ENCODE measurements at places on chromosomes 5 and 9.

- DNase-seq, result no peak
These were observed 154.1 kb downstream of the OSTF1 start for GRCh38 chr9:75242426-75242825.

- no peak for DNase-seq
These were observed 65.9 kb upstream of the GNAQ start for GRCh38 chr9:78097541-78097940.

GRCh38 chr5:160342413-160342941 lies 27.9 kb downstream of the C1QTNF2 start:
- no peak for DNase-seq

DNA sequence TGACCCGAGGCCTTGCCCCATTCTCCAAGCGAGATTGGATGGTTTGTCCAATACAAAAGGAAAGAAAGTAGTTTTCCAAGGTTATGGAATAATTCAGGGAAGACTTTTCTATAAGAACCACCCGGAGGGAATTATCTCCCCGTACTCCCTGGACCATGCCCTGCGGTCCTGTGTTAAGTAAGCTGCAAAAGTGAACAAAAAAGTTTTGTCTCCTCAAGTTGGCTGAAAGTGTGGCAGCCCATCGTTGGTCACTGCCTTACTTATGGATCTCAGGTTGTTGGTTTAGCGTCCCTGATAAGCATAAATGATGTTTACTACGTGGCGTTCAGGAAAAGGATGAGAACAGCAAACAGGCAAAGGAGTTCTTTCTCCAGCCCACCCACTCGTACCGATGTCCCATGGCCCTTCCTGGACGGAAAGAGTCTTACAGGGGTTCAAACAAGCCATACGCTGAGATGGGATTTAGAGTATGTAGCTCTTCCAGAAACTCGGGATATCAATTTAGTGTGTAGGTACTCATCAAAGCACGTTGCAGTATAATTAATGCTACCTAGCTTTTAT lies 413 bp upstream of the AUH start:
- no peak for DNase-seq

DNA sequence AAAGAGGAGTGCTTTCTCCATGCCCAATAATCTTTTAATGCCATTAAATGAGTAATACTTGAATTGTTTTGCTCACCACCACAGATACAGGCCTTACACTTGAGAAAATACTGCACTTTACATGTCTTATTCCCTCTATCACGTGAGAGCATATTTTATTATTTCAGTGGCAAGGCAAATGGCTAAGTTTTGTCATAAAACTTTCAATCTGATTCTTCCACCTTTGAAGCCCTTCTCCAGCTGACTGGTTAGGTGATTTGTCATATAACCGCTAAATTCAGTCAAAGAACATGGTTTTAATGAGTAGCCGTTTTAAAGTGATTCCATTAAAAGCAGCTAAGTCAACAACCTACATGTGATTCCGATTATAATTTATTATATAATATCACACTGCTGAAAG lies 43.8 kb downstream of the FAT2 start:
- no peak for DNase-seq

DNA sequence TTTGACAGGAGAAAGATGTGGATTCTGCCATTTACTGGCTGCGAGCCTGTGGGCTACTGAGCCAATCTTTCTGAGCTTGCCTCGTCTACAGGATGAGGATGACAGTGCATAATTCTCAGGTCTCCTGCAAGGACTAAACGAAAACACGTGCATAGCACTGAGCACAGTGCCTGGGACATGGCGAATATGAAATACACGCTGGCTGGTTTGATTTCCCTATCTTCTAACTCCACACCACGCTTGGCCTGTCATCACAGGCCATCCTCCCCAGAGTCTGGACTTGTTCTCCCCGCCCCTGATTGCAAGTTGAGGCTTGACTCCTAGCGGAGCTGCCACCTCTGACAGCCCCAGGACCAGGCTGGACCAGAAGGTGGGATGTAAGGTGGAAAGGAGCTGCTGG lies 37.9 kb downstream of the ARPC5L start:
- no peak for DNase-seq

GRCh38 chr5:1785984-1786383 lies 13.7 kb downstream of the MRPL36 start:
- no peak for DNase-seq

- no peak for DNase-seq
These were observed 1668.0 kb upstream of the NUDT12 start for GRCh38 chr5:105230516-105231157.

GRCh38 chr5:80713631-80714030 lies 58.8 kb upstream of the DHFR start:
- no peak for DNase-seq

GRCh38 chr5:124398460-124398859 lies 348.0 kb downstream of the ZNF608 start:
- no peak for DNase-seq

DNA sequence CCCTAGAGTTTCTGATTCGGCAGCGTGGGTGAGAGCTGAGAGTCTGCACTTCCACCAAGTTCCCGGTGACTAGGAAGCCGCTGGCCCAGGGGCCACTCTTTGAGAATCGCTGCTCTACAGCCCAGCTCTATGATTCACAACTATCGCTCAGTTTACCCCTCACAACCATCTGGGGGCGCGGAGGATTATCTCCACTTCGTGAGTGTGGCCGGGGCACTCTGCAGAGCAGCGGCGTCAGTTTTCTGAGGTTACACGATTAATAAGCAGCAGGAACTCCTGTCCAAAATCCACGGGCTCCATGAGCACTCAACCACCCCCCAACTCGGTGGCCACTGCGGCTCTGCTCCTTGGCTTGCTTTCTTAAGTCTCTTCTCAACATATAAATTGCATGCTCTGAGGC lies 19.3 kb downstream of the CORO2A start:
- no peak for DNase-seq

- DNase-seq, result no peak
These were observed 36.9 kb downstream of the BTNL9 start for GRCh38 chr5:181076920-181077319.

GRCh38 chr5:67935908-67936566 lies 279.5 kb upstream of the PIK3R1 start:
- DNase-seq, result no peak

- DNase-seq, result no peak
These were observed 4.8 kb upstream of the KCNMB1 start for GRCh38 chr5:170393958-170394357.

DNA sequence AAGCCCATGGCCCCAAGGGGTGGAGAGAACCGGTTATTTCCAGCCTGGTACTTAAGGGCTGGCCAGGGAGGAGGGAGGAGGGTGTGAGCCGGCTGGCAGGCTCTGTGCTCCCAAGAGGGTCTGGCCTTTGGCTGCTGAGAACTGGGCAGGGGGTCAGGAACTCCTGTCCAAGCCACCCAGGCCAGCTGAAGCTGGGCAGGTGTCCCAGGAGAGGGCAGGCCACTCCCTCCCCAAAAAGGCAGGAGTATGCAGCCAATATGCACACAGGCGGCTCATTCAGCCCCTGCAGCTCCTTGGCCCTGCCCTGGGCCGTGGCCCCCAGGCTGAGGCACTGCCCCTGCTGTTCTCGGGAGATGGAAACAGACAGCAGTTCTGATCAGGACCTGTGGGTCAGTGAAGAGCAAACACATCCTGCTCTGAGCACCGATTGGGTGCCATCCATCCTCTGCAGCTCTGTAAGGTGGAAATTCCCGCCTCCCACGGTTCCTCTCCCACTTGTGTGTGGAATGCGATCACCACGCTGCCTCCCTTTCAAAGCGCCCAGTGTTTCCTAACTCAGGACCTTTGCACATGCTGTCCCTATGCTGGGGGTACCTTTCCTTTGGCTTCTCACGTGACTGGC lies 17.1 kb upstream of the KIF12 start:
- no peak for DNase-seq

- DNase-seq, result no peak
These were observed 159.1 kb upstream of the ZNF608 start for GRCh38 chr5:124905256-124906130.

GRCh38 chr9:70639853-70640814 lies 225.7 kb upstream of the KLF9 start:
- no peak for DNase-seq

GRCh38 chr5:79850941-79851340 lies 140.1 kb downstream of the MTX3 start:
- no peak for DNase-seq

DNA sequence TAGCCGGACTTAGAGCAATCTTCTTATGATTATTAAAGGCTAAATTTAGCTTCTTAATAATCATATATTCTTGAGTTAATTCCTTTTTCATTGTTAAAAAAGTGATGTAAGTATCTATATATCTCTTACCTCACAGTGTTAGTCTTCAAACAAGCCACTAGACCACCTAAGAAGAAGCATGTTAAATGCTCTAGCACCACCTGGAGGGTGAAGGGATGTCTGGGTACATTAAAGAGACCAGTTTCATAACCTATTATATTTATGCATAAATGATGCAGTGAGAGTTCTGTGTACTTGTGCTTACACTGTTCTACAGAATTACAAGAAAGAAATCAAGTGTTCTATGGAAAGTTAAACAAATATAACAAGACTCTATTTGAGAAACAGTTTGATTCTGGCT lies 55.9 kb upstream of the SLCO6A1 start:
- DNase-seq, result no peak

DNA sequence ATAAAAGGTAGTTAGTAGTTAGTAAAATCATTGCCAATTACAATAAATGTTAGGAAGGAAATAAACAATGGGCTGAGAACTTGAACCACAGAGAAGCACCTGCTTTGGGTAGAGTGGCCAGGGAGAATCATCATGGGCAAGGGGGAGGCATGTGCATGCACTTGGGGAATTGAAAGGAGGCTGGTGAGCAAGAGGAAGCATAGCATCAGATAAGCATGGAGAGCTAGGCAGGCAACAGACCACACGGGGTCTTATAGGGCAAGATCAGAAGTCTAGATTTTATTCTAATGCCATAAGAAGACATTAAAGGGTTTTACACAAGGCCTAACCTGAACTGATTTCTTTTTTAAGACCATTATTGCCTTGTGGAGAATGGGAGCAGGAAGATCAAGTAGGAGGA lies 93.4 kb downstream of the PIP5K1B start:
- DNase-seq, result no peak

DNA sequence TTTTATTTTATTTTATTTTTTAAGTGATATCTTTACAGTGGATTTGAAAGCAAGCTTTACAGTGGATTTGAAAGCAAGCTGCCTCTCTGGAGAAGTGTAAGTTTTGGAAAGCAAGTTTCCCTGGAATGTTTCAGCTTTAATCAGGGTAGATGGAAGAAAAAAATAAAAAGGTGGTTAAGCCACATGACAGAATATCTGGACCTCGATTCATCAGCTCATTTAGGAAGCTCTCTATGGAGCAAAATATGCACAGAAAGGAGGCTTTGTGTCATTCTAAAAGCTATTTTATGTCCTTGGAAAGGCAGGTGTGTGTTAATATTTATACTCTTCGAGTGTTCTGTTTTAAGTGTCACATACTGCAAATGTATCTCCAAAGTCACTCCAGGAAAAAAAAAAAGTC lies 409.2 kb upstream of the KLF4 start:
- no peak for DNase-seq

- DNase-seq, result no peak
These were observed 19.6 kb downstream of the CYFIP2 start for GRCh38 chr5:157285310-157286035.

- DNase-seq, result no peak
These were observed 8.8 kb upstream of the CCL27 start for GRCh38 chr9:34671307-34671706.

DNA sequence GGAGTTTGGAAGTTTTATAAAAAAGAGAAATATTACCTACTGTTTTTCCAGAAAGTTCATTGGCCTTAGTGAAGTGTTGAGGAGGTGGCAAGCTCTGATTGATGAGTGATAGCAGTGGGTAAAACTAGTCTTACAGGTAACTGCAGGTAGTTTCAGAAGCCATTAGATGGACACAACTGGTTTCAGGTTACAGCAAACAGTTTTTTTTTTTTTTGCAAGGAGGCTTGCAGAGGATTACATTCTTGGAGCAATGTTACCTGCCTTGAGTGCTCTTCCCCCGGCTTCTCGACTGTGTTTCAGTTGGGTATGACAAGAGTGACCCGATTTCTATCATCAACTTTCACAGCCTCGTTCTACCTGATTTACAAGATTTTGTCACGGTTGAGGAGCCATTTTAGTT lies 333.4 kb downstream of the YTHDC2 start:
- no peak for DNase-seq

DNA sequence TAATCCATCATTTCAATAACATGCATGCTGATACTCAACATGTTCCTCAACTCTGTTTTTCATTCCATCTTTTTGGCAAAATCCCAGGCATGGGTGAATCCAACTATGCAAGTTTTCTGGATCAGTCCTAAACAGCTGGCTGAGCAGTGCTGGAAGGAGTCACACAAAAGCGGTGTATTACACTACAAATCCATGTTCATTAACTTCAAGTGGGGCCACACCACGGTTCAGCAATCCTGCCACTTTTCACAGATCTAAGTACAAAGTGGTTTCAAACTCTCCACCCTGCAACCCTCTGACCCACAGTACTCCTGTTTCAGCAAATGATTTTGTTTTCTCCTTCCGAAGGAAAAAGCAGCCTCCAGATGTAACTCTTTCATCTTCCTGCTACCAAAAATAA lies 222.5 kb downstream of the EPB41L4A start:
- no peak for DNase-seq

- DNase-seq, result no peak
These were observed 189.3 kb upstream of the MAST4 start for GRCh38 chr5:66406761-66407336.

DNA sequence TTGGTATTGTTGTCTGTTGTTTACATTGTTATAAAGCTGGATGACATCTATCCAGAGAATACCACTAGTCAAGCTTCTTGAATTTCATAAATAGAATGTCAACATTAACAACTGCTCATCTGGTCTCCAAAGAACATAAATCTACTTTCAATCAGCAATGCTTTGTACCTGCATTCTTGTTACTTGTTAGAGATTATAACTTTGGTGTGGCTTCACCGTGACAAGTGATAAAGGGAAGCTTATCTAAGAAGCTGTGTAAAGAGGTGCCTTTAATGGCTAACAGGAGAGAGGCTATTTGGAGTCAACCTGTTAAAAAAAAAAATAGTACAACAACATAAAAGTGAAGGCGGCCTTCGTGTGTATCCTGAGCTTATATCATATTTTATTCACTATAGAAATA lies 41.8 kb downstream of the MUSK start:
- no peak for DNase-seq

GRCh38 chr5:69078921-69079540 lies 14.8 kb upstream of the SLC30A5 start:
- DNase-seq, result no peak

DNA sequence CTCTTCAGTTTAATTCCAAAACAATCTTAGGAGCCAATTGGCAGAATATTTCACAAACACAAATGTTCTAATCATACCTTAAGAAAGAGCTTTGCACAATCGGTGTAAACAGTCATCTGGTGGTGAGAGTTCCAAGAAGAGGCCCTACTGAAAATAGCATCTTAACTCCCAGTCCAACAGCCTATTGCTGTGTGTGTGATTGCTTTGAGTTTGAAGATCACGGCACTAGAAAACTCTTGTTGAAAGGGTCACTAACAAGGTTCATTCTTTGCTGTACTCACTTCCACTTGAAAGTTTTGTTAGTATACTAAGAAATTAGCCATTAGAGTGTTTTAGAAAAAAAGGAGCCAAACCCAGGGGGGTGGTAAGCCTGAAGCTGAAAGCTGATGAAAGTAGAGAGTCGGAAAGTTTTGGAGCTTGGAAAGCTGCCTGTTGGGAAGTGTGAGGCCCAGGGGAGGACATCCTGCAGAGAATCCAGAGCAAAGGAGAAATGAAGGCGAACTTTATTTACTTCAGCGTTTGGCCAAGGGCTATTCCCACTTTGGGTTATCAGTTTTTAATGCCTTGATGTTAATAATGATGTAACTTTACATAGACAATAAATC lies 180.3 kb upstream of the GHR start:
- DNase-seq, result no peak

GRCh38 chr9:86703346-86703745 lies 244.0 kb downstream of the GAS1 start:
- no peak for DNase-seq

GRCh38 chr9:79325501-79325900 lies 246.3 kb upstream of the TLE4 start:
- DNase-seq, result no peak

Measured in activated naive CD4-positive, alpha-beta T cell treated with anti-CD3 and anti-CD28 coated beads, Interleukin-2, amount 50 U/mL, for 16 hours (primary cell).